Right forelimb (tissue), 1 donor: ENCODE measurements at places on chromosomes 13 and 19.

DNA sequence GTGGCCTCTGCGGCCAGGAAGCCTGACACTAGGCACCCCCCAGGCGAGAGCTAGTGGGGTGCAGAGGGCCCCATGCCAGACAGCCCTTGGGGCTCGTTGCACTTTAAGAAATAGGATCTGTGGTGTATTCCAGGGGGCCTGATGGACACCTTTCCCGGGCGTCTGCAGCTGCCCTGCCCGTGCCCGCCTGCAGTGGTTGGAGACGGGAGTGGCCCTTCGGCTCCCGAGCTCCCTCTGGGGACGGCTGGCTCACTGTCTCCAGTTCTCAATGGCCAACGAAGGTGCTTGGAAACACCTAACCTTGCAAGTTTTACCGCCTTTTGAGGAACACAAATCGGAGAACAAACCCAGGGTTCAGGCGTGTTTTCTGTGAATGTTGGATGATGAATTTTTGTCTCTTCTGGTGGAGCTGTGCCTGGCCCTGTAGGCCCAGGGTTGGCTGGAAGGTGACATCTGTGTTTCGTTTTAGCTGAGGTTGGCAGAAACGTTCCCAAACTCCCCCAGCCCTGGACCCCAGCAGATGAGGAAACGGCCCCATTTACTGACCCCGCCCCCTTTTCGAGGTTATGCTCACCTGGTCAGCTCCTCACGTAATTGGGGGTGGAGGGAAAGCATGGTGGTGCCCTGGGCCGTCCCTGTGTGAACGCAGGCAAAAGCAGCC is 17.4 kb upstream of the NPAS1 start:
- no peak for DNase-seq

- peak; percentile 63 for DNase-seq
Measured at GRCh38 chr13:50585674-50586413, 257.6 kb downstream of the DLEU7 start.

DNA sequence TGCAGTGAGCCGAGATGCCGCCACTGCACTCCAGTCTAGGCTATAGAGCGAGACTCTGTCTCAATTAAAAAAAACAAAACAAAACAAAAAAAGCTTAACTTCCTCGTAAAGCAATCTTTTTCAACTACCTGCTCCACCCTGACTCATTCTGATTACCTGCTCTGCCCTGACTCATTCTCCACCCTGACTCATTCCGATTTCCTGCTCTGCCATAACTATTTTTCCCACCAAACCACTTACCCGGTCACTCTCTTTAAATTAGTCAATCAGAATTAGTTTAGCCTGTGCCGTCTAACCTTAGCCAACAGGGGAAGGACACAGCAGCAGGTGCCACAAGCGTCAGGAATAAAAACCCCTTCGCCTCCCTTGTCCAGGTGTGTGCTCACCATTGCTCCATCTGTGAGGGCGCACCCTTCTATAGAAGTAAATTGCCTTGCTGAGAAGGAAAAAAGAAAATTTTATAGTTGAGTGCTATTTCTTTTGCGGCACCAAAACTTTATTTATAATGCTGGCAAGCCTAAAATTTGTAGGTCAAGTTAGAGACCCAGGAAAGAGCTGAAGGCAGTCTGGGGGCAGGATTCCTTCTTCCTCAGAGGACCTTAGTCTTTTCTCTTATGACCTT is 1.7 kb upstream of the IFT88 start:
- DNase-seq, result no peak

- no peak for DNase-seq
Measured at GRCh38 chr13:53092931-53093330, 64.3 kb downstream of the OLFM4 start.

DNA sequence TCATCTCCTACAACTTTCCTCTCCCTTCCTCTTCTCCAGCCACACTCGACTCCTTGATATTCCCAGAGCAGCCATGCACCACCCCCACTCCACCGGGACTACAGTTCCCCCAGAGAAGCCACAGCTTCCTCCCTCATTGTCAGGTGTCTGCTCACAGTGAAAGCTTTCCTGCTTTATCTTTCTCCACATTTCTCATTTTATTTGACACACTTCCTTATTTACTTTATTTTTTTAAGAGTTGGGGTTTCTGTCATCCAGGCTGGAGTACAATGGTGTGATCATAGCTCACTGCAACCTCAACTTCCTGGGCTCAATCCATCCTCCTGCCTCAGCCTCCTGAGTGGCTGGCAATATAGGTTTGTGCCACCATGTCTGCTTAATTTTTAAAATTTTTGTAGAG is 464.6 kb downstream of the MYO16 start:
- no peak for DNase-seq

- DNase-seq, result no peak
Measured at GRCh38 chr19:10836479-10837330, 693 bp upstream of the TMED1 start.
